ENCODE measurements at places on chromosomes 12 and 14. TPM values are rescaled to one million over a fixed set of nuclear protein-coding genes. Genes with fewer than 3 reads are reported as not detected.

Gene APOF
- total RNA-seq = not detected

Gene C12orf43
- 12.1 TPM for total RNA-seq

Gene SMIM41
- total RNA-seq = 3.2 TPM

Gene NABP2
- 23.6 TPM for total RNA-seq

- no peak for DNase-seq
Measured at GRCh38 chr14:86022031-86022629, 492.2 kb downstream of the FLRT2 start.

DNA sequence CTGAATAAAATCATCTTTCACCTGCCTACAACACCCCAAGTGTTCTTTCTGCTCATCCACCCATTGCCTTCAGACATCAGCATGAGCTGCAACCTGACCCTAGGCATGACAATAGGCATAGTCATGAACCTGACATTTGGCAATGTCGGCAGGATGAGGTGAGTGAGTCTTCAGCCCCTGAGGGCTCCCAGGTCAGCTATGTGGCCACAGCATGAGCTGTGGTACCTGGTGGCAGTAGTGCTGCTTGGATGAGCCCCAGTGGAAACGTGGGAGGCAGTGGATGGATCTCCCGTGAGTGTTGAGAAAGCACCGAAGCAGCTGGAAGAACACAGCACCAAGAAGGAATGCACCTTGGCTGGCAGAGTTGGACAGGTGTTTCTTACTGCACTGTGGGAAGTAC, 334.8 kb upstream of the FAR2 start:
- DNase-seq = no peak

DNA sequence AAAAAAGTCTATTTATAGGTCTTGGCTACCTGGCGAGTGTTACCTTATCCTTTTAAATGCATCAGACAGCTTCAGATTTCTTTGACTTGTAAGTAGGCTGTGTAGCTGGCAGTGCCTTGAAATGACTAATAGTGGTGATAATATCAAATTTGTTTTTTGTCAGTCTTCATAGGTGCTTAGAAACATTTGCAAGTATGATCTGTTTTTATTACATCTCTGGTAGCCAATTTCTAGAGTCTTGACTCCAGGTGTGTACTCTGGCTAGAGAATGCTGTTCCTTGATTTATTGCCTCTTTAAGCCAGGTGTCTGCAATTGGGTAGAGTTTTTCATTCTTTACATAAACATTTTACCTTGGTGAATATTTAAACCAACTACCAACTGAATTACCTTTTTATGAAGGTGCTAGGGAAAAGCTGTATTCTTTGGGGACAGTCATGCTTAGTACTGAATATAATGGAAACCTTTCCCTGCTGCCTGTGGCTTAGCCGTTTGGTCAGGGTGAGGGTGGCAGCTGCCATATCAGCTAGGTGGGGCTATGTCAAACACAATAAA, 32.6 kb downstream of the MLXIP start:
- DNase-seq = no peak

DNA sequence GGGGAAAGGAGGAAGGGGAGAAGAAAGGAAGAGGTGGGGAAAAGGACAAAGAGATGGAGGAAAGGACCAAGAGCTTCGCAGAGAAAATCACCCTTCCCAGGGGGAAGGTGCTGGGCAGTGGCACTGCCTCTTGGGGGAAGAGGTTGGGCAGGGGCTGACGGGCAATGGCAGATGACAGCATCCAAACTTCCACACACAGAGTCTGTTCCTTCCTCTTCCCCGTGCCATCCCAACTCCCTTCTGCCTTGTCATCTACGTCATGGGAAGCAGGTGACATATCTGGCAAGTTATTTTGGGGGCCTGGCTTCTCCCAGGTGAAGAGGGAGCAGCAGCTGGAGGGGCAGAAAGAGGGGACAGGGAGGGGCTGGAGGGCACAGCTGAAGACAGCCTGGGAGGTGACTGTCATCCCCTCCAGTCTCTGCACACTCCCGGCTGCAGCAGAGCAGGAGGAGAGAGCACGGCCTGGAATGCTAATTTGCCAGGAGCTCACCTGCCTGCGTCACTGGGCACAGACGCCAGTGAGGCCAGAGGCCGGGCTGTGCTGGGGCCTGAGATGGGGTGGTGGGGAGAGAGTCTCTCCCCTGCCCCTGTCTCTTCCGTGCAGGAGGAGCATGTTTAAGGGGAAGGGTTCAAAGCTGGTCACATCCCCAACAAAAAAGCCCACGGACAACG, 43.9 kb upstream of the IQSEC3 start:
- DNase-seq = no peak

DNA sequence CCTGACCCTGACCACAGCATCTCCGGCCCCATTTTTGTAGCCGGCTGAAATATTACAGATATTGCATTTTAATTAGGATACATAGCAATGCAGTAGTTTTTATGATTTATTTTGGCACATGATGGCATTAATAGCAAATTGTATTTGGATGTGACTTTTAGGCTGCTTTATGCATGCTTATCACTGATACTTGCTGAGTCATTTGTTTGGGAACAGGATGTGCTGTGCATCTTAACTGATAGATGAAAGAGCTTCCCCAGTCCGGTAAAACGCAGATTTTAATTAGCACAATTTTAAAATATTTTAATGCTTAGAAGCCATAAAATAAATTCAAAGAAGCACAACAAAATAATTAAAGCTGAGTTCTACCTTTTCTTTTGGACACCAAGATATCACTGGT, 90.7 kb downstream of the OTOGL start:
- no peak for DNase-seq

- DNase-seq = no peak
Measured at GRCh38 chr12:105706321-105706972, 376.0 kb downstream of the C12orf75 start.

- peak; percentile 81 for DNase-seq
Measured at GRCh38 chr12:12922191-12922616, 29.8 kb downstream of the GPRC5D start.
